Activated CD4-positive, alpha-beta memory T cell treated with anti-CD3 and anti-CD28 coated beads for 36 hours (primary cell): ENCODE measurements at places on chromosomes 12 and 14.

DNA sequence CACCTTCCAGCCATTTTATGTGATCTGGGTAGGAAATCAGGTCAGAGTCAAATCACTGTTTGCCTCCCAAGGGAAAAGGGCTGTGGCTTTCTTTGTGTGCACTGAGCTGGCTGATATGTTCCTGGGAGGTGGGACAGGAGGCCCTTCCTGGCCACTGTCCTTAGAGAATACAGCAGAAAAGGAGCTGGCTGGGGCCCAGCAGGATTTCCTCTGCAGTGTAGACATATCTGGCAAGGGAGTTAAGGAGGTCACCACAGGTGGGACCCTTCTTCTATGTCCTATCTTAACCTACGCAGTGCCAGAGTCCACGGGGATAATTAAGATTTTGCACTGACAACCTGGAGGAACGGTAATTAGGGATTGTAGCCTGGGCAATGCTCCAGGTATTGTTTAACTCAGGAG, 145.3 kb downstream of the NTF3 start:
- DNase-seq, result no peak

DNA sequence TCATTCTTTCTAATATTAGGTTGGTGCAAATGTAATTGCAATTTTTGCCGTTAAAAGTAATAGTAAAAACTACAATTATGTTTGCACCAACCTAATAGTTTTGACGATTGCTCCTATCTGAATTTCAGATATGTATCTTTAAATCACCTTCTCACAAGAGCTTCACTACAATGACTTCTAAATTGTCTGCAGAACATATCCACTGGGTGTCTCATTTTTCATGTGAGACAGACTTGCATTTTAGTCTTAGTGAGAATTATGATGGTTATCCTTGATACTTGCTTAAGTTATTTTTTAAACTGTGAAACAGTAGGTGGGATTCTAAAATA, 84.6 kb downstream of the ITPR2 start:
- DNase-seq, result no peak

- no peak for DNase-seq
Measured at GRCh38 chr14:81170829-81171195, 49.9 kb downstream of the GTF2A1 start.

DNA sequence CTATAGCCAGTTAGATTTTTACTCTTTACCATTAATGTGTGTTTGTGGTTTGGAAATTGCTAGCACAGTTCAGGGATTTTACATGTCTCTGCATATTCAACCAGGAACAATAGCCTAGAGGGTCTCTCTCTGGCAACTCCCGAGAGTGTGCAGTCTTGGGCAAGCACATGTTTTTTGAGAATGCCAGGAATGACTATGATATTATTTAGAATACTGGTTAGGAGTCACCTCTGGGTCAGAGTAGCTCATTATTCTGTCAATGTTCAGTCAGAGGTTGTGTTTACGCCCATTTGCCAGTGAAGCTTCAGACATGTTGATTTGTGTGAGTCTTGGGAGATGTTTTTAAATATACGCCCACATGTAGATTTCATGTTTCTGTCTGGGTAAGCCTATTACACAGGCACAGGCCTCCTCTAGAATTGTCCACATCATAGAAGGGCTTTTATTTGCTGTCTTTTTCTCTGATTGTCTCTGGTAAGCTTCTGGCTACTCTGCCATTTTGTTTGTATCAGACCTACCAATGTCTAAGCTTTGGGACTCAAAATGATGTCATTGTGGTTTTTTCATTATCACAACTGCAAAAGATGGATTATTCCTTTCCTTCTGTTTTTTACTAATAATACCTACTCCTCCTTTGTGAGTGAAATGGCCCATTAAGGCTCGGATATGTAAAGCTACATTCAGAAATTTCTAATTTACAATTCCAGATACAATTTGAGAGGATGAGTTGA, 203.1 kb upstream of the PPFIA2 start:
- no peak for DNase-seq

DNA sequence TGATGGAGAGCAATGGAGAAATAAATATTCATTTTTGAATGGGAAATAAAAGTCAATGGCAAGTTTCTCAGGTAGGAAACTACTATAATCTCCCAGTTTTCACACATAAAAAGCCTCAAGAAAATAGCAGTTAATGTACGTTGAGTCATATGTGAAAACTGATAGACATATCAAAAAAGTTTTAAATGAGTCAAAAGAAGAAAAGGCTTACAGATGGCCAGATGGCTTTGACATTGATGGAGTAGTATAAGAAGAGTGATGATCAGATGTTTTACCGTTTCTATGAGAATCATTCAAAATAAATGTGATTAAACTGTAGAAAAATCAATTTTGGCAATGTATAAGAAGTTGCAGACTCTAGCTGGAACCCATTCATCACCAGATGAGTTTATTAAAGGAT, 97.8 kb downstream of the LLPH start:
- no peak for DNase-seq

DNA sequence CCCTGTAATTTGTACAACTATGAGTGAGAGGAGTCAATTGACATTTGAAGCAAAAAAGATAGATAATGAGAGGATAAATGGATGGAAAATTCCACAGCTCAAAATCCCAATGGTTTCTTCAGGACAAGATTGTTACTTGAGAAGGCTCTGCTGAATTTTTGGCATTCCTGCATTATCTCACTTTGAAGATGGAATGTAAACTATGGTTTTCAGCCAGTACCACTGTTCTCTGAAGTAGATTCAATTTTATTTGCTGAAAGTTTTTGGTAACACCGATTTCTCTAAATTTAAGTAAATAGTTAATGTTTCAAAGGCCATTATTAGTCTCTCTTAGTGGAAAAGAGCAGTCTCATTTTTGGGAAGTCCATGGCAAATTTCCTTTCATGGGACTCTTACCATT, 121.9 kb upstream of the SLC38A2 start:
- no peak for DNase-seq

GRCh38 chr12:76275511-76276093, 72.6 kb downstream of the BBS10 start:
- no peak for DNase-seq
